ENCODE measurements at places on chromosomes 1 and 21. TPM values are rescaled to one million over a fixed set of nuclear protein-coding genes. Genes with fewer than 3 reads are reported as not detected.
A peak's percentile ranks its signal among the peaks of the same experiment; 100 is the strongest.

GRCh38 chr1:240122639-240123613 is 31.2 kb downstream of the FMN2 start:
- H3K27me3 ChIP-seq, result no peaks in the 10 kb centered on the region
- DNase-seq, result no peak
- H3K27ac ChIP-seq, result no peak overlapping the region
- H3K4me1 ChIP-seq, result no peaks in the 10 kb centered on the region

GRCh38 chr1:228101614-228101993 is 1.5 kb downstream of the C1orf35 start:
- H3K27me3 ChIP-seq, result peaks cover 2% of the 10 kb centered on the region
- H3K27ac ChIP-seq, result peak overlapping the region; percentile 74
- peak; percentile 67 for DNase-seq
- H3K4me3 ChIP-seq, result peak overlapping the region; percentile 93
- H3K36me3 ChIP-seq, result peaks cover 38% of the 10 kb centered on the region

GRCh38 chr1:215776336-215776735 is 209.2 kb downstream of the KCTD3 start:
- no peaks in the 10 kb centered on the region for H3K4me1 ChIP-seq
- no peak overlapping the region for H3K27ac ChIP-seq
- H3K27me3 ChIP-seq, result no peaks in the 10 kb centered on the region
- H3K36me3 ChIP-seq, result no peaks in the 10 kb centered on the region

DNA sequence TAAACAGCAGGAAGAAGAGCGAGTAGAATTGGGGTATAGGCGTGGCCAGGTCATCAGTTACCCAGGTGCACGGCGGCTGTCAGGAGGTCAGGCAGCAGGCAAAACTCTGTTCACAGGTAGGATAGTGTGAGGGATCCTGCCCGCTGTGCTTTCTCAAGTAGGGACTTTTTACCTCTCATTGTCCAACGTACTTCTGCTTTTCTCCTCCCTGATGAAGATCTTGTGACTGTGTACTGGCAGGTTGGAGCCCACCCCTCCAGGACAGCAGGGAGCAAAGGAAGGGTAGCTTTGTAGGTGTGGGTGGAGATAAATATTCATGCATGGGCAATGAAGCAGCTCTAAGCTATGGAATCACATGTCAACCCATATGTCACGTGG is 373.5 kb downstream of the KIF26B start:
- DNase-seq, result no peak
- no peaks in the 10 kb centered on the region for H3K27me3 ChIP-seq
- H3K4me1 ChIP-seq, result no peaks in the 10 kb centered on the region
- no peaks in the 10 kb centered on the region for H3K36me3 ChIP-seq
- H3K27ac ChIP-seq, result no peak overlapping the region
- no peak overlapping the region for H3K4me3 ChIP-seq

GRCh38 chr1:160621633-160622413 is 25.0 kb downstream of the SLAMF1 start:
- H3K36me3 ChIP-seq, result peaks cover 88% of the 10 kb centered on the region
- peak overlapping the region; percentile 99 for H3K27ac ChIP-seq
- DNase-seq, result peak; percentile 80

DNA sequence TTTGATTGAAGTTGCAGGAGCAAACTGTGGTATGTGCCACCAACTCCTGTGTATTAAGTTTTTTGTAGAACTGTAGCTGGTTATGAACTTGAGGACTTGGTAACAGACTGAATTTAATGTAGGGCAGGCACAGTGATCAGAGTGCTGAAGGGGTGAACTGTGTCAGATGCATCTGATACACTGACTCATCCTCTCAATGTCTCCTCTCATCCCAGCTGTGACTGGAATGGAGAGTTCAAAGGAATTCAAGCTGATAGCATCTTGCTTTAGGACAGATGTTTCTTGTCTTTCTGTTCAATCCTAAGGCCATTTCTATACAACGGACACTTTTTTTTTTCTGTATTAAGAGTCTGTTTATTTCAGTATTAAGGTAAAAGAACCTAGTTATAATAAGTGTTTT is 25.0 kb upstream of the GBP1 start:
- H3K27me3 ChIP-seq, result peaks cover 8% of the 10 kb centered on the region
- no peak overlapping the region for H3K4me3 ChIP-seq
- H3K4me1 ChIP-seq, result peaks cover 4% of the 10 kb centered on the region

DNA sequence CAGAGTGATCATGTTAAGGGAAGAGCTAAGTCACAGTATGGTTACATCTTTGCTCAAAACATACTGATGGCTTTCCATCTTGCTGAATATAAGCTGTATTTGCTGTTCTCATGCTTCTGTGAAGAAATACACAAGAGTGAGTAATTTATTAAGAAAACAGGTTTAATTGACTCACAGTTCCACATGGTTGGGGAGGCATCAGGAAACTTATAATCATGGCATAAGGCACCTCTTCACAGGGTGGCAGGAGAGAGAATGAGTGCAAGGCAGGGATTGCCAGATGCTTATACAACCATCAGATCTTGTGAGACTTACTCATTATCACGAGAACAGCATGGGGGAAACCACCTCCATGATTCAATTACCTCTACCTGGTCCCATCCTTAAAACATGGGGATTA is 24.4 kb upstream of the RGS5 start:
- H3K27ac ChIP-seq, result no peak overlapping the region
- no peak overlapping the region for H3K4me3 ChIP-seq
- no peak for DNase-seq
- H3K36me3 ChIP-seq, result no peaks in the 10 kb centered on the region

GRCh38 chr1:212228076-212228475 is 57.1 kb upstream of the PPP2R5A start:
- H3K4me3 ChIP-seq, result no peak overlapping the region
- peaks cover 37% of the 10 kb centered on the region for H3K4me1 ChIP-seq
- no peak overlapping the region for H3K27ac ChIP-seq
- DNase-seq, result no peak

DNA sequence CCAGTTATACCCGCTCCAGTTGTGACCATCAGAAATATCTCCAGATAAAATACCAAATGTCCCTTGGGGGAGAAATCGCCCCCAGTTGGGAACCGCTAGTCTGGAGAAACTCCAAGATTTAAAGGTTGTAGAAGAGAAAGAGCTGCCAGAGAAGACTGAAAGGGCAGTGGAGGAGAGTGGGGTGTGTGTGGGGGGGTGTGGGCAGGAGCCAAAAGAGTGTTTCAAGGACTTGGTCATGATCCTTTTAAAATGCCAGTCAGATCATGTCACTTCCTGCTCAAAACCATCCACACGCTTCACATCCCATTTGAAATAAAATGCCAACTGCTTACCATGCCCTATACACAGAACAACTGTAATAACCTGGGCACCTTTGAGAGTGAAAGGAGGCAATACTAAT is 3.4 kb upstream of the HEYL start:
- H3K27ac ChIP-seq, result no peak overlapping the region
- DNase-seq, result no peak
- peaks cover 27% of the 10 kb centered on the region for H3K27me3 ChIP-seq
- H3K4me3 ChIP-seq, result no peak overlapping the region
- H3K4me1 ChIP-seq, result no peaks in the 10 kb centered on the region
- no peaks in the 10 kb centered on the region for H3K36me3 ChIP-seq

DNA sequence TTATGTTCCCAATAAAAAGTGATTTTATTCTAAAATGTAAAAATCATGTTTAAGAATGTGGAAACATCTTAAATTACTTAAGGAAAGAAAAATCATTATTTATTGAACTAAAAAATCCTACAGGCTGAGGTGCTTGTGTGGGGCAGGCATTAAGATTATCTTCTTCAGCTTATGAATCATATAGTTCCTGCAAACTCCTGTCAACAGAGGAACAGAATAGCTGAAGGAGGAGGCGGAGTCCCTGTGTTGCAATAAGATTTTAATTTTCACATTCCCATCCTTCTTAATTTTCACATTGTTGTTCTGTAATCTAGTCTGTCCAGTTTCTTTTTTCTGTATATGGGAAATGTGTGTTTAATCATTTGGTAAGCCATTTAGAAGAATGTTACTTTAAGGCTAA is 20.6 kb upstream of the OLFML3 start:
- H3K36me3 ChIP-seq, result peaks cover 65% of the 10 kb centered on the region
- H3K27ac ChIP-seq, result no peak overlapping the region
- H3K4me3 ChIP-seq, result no peak overlapping the region
- no peak for DNase-seq
- H3K27me3 ChIP-seq, result no peaks in the 10 kb centered on the region

DNA sequence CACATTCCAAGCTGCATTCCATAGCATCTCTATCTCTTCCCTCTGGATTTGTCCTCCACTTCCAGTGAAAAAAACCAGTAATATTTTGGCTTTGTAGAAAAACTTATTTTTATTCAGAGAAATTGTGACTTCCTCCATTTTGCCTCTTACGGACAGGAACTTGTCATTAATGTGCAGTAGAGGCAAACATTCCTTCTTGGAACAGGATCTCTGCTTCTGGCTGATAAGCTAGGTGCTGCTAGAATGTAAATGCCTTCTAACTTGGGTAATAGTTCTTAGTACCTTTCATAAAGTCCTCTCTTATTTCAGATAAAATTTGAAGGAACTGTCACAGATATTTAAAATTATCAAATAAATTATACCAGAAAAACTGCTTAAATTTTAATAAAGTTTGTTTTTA is 707.8 kb downstream of the USP25 start:
- no peaks in the 10 kb centered on the region for H3K4me1 ChIP-seq
- no peak overlapping the region for H3K4me3 ChIP-seq
- no peaks in the 10 kb centered on the region for H3K27me3 ChIP-seq
- H3K27ac ChIP-seq, result no peak overlapping the region
- no peaks in the 10 kb centered on the region for H3K36me3 ChIP-seq

DNA sequence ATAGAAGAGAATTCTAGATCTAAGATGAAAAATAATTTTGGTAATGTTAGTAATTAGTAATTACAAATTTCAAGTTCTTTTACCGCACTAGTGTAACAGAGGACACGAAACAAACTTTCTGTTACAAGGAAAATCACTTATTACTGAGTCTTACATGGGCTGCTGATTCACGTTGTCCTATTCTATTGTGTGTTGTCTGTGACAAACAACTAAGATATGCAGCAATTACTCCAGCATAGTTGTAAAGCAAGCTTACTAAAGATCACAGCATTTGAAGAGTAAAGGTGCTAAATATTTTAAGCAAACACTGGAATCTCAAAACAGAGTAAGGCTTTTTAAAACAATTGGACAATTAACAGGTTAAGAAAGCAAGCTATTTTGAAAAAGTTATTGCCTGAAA is 502.3 kb downstream of the KCNT2 start:
- H3K4me3 ChIP-seq, result no peak overlapping the region
- no peak for DNase-seq
- H3K4me1 ChIP-seq, result no peaks in the 10 kb centered on the region
- H3K27me3 ChIP-seq, result no peaks in the 10 kb centered on the region
- no peak overlapping the region for H3K27ac ChIP-seq

DNA sequence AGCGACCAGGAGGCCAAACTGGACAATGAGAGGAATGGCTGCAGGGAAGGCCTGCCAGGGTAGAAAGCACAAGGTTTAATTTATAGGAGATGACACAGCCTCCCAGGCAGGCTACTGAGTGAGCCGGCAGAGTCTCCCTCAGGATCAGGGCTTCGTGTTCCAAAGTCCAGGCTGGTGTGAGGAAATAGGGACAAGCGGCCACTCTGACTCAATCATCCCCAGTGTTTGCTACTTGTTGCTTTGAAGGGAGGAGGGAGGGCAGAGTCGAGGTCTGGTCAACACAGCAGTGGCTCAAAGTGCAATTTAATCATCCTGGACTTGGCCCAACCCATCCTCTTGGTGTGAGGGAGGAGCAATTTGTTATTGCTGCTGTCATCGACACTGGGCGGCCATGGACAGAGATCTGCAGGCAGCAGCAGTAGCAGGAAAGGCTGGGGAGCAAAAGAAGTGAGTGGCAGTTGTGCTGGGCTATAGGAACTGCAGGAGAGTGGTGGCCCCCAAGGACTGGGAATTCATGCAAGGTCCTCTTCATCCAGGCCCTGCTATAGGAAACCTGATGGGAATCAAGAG is 27.5 kb downstream of the TBX15 start:
- H3K27ac ChIP-seq, result no peak overlapping the region
- H3K27me3 ChIP-seq, result no peaks in the 10 kb centered on the region
- no peak for DNase-seq
- no peaks in the 10 kb centered on the region for H3K4me1 ChIP-seq

DNA sequence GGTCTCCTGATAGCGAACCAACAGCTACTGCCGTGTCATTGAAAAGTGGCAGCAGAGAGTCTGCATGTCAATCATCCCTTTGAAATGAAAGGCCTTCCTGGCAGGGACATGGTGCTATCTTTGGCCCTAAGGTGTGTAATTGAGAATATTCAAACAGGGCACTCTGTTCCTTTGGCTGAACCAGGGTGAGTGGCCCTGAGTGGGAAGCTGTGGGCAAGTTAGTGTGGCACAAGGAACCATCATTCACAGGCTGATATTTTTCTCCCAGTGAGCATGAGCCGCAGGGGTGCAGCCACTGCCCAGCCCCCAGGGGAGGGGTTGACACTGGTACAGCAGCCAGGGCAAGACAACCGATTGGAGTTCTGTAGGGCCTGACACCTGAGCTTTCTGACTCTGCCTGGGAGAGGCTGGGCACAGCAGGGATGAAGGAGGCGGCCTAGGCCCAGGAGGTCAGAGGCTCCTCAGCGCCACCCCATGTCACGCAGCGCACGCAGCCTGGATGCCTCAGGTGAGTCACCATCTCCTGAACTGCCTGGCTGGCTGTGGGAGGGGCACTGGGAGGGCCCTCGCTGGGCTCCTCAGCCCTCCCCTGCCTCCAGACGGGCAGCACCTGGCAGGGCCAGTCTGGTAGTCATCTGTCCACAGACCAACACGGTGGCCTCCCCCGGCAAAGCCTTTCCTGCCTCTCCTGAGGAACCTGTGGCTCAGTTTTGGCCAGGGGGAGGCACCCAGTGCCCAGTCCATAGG is 13.2 kb downstream of the QSOX1 start:
- no peak overlapping the region for H3K4me3 ChIP-seq
- peaks cover 7% of the 10 kb centered on the region for H3K4me1 ChIP-seq
- H3K27ac ChIP-seq, result no peak overlapping the region
- no peaks in the 10 kb centered on the region for H3K27me3 ChIP-seq

DNA sequence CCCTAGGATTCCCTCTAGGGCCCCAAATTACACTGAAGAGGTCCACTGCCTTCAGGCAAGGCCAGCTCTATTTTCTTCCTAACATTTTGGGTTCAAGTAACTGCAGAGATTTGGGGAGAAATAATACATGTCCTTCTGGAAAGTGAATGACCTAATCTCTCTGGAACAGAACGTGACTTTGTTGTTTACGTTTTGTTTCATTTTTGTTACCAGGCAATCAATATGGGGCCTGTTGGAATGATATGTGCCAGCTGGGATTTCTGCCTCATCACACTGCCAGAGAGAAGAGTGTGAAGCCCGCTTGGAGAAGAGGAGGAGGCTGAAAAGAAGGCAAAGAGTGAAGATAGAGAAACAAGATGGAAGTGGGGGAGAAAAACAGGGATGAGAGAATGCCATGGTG is 116.7 kb downstream of the FASLG start:
- peaks cover 16% of the 10 kb centered on the region for H3K27me3 ChIP-seq
- H3K27ac ChIP-seq, result no peak overlapping the region
- no peaks in the 10 kb centered on the region for H3K36me3 ChIP-seq
- peaks cover 6% of the 10 kb centered on the region for H3K4me1 ChIP-seq
- no peak for DNase-seq
- no peak overlapping the region for H3K4me3 ChIP-seq

- no peak overlapping the region for H3K4me3 ChIP-seq
- H3K4me1 ChIP-seq, result no peaks in the 10 kb centered on the region
- no peak overlapping the region for H3K27ac ChIP-seq
- DNase-seq, result no peak
- no peaks in the 10 kb centered on the region for H3K27me3 ChIP-seq
- H3K36me3 ChIP-seq, result no peaks in the 10 kb centered on the region
Measured at GRCh38 chr1:2986549-2987305, 34.5 kb upstream of the ACTRT2 start.

Gene HFM1
- not detected for total RNA-seq

Gene AJAP1
- total RNA-seq, result not detected

Gene LORICRIN
- total RNA-seq, result not detected

Gene NKAIN1
- total RNA-seq, result not detected

Gene SLC44A5
- not detected for total RNA-seq

Gene LRRC53
- total RNA-seq, result not detected

Gene CFHR2
- 0.37 TPM for total RNA-seq

Gene PRR9
- total RNA-seq, result not detected

Gene FOXD3
- total RNA-seq, result not detected

Gene FLVCR1
- total RNA-seq, result 21.8 TPM

Gene MFSD2A
- total RNA-seq, result 47.0 TPM
